ENCODE measurements at places on chromosomes 3 and 15. TPM values are rescaled to one million over a fixed set of nuclear protein-coding genes. Genes with fewer than 3 reads are reported as not detected.

HTR3E gene
- not detected for total RNA-seq

NLGN1 gene
- 2.2 TPM for total RNA-seq

HYAL3 gene
- 5.7 TPM for total RNA-seq

PLCB2 gene
- 31.2 TPM for total RNA-seq

SLC24A5 gene
- total RNA-seq = not detected

GASK1A gene
- total RNA-seq = 7.8 TPM

SNTN gene
- total RNA-seq = 36.8 TPM

GRK7 gene
- total RNA-seq = 0.22 TPM
